Breast epithelium (tissue), 4 donors: ENCODE measurements at places on chromosomes 2 and 18.

- DNase-seq, result no peak
Measured at GRCh38 chr2:241135737-241136136, 13.5 kb downstream of the PASK start.

- no peak for DNase-seq
Measured at GRCh38 chr2:60095903-60096302, 457.6 kb downstream of the BCL11A start.

DNA sequence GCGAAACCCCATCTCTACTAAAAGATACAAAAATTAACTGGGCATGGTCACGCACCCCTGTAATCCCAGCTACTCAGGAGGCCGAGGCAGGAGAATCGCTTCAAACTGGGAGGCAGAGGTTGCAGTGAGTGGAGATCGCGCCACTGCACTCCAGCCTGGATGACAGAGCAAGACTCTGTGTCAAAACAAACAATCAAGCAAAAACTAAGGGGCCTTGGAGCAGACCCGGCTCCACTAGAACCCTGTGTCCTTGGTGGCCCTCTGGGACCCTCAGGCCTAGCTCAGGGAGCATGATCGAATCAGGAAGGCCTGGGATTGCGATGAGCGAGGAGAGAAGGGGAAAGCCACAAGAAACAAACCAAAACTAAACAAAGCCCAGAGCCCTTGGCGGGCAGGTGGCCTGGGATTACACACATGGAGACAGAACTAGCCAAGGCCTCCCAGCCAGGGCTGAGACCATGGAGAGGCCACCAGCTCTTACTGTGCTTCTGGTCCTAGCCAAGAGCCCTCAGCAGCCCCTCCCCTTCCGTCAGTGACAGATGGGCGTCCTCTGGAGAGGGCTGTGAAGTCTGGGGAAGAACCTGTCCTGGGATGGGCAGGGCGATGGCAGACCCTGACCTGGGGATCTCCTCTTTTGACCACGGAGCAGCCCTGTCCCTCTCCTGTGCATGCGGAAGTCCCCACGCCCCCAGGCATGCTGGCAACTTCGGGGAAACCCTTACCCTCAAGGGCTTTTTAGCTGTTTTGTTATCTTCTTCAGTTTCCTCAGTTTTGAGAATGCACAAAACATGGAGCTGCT, 27.4 kb upstream of the CATIP start:
- DNase-seq, result no peak

DNA sequence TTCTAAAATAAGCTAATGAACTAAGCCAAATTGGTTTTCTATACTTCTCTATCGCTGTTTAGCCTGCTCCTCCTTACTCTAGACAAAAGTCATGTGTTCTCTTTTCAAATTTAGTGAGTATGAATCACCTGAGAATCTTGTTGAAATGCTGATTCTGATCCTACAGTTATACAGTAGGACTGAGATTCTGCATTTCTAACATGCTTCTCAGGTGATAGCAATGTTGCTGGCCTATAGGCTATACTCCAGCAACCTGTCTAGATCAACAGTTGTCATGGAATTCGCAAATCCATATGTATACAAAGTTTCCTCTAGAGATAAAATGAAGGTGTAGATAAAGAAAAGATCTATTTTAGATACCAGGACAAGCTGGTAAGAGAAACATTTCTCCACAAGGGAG, 62.9 kb downstream of the MEMO1 start:
- no peak for DNase-seq
